Right ventricle myocardium inferior (tissue), 1 donor: ENCODE measurements at places on chromosomes 1 and 21.

DNA sequence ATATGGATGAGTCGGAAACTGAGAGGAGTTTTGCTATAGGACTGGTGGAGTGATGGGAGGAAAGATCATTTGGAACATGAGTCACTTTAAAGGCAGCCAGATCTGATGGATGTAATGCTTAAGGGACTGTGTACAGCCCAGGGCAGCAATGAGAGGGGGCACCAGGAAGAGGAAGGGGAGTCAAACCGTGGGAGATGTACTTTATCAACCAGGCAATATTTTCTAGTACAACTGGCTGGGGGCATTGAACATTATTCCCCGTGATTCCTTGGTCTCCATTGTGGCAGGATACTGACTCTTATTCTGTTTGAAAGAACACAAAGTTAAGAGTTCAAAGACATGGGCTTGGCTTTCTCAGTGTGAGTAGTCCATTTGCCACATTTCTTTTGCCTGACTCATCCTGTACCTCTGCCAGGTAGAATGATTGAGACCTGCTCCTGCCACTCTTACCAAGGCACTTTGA lies 268.2 kb upstream of the NR5A2 start:
- no peak for DNase-seq

DNA sequence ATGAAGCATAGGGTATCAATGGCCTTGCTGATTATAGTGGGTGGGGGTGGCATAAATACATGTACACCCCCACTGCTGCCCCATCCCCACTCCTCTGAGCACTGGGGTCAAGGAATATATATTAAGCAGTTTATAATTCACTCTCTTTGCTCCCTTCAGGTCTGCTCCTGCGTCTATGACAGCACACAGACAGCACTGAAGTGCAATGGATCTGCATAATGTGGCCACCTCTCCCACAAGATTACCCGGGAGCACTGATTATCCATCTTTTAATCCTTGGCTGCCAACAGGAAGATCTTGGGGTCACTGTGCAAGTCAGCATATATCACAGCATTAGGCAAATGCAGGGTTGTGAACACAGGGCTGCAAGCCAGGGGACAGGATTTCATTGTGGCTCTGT lies 19.3 kb downstream of the RXRG start:
- DNase-seq = no peak

- no peak for DNase-seq
Observed at GRCh38 chr21:41726058-41726558, 40.7 kb downstream of the RIPK4 start.

DNA sequence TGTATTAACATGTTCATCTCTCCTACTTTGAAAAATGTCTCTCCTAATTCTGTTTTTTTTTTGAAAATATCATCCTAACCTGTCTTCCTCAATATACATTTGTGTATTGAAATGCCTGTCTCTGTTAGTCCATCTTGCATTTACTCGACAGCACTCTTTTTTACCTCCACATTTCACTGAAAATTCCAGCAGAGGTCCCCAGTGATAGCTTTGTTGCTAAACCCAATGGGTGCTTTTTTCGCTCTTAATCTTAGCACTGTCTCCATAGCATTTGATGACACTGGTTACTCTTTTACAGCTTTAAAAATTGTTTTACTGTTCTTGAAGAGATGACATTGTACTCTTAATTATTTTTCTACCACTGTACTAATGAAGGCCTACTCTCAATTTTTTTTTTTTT lies 10.8 kb downstream of the OSBPL9 start:
- DNase-seq = no peak
